ENCODE measurements at places on chromosomes 6 and 20.

DNA sequence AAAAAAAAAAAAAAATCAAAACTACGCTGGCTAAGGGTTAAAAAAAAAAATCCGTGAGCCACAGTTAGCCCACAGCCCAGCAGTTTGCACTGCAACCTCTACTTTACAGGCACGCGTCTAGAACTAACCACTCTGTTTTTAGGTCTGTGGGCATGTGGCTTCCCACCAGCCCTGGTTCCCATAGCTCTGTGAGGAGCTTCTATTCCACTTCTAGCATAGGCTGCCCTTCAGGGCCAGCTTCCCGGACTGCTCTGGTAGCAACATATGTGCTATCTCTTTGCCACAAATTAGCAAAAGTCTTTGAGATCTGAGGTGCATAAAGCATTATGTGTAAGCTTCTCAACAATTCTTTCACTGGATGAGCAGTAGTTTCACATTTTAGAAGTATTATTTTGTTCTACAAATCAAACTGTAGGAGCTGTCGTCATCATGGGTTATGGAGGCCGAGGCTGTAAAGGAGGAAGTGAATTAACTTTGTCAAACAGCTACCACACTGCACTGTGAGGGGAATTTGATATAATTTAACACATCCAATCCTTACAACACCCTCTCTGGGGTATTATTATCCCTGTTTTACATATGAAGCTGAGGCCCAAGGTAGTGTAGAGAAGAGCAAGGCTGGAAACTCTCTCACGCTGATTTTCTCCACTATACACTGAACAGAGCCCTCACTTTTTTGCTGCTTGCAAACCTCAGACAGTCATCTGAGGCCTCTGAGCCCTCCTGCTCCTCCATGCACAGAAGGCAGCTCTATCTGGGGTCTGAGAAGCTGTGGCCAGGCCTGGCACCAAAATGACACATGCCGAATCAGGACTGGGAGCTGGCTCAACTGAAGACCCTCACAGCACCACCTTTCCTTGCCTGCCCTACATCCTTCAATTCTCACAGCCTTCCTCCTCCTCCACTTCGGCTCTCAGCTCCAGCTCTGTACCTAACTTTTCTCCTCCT is 35.4 kb downstream of the MAN1A1 start:
- no peak for DNase-seq

DNA sequence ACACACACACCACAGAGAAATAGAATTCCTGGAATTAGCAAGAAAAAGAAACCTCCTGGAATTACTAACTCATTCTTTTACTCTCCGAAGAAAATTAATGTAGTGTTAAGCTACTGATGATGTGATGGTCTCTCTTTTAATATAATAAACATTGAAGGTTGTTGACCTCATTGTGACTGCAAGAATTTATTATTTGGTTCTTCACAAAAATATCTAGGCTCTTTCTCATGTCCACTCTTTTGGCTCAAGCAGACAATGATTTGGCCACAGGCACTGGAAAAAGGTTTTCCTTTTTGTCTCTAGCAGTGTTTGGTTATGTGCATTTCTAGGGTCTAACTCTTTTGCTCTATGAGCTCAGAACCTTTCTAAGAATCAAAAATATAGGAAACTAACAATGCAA is 811.9 kb downstream of the TENT5A start:
- no peak for DNase-seq

GRCh38 chr6:87756858-87757257 is 54.8 kb upstream of the AKIRIN2 start:
- DNase-seq = peak; percentile 2

DNA sequence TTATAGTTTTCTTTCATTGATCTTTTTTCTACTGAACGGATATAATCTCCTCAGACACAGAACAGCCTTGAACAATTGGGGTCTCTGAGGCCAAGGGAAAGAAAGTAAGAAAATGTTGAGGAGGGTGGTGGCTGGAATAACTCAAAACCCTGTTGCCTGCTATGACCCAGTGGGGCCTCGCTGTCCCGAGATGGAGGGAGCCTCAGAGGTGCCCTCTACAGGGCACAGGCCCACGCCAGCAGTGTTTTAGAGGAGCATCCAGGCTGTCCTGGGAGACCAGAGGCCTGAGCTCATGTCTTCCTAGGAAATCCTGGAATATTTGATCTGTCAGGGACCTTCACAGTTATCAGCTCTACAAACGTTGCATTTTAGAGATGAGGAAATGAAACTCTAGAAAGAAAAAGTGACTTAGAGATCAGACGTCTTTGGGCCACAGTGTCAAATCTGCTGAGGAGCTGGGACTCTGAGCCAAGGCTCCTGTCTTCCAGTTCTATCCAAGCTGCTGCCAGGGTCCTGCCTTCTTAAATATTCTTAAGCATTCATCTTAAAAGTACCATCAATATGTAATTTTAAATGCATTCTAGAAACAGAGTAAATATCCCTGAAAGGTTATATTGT is 26.3 kb downstream of the ALDH5A1 start:
- no peak for DNase-seq

- no peak for DNase-seq
These were observed 33.3 kb upstream of the TXLNB start for GRCh38 chr6:139325125-139325524.

- no peak for DNase-seq
These were observed 529.7 kb upstream of the CITED2 start for GRCh38 chr6:139904158-139904533.

GRCh38 chr6:152575621-152576150 is 61.5 kb downstream of the SYNE1 start:
- DNase-seq = no peak

DNA sequence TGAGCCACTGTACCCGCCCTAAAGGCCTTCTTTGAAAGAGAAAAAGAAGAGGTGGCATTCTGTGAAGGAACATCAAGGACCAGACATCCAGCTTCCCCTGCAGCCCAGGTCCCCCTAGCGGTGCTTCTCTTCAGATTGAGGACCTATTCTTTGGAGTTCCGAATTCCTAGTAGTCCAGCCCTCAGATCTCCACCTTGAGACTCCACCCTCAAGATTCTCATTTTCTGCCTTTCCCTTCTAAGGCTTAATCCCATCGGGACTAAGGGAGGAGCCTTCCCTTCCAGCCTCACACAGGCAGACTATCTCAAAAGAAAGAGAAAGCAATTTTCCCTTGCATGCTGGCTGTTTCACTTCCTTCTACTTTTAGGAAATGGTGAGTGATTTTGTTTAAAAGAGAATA is 32.5 kb downstream of the MUC22 start:
- DNase-seq = no peak

GRCh38 chr6:169738204-169738975 is 13.0 kb downstream of the DYNLT2 start:
- DNase-seq = no peak

- no peak for DNase-seq
These were observed 24.4 kb downstream of the ANGPT4 start for GRCh38 chr20:891706-892080.

GRCh38 chr20:19757487-19758132 is 448 bp upstream of the RIN2 start:
- DNase-seq = no peak

DNA sequence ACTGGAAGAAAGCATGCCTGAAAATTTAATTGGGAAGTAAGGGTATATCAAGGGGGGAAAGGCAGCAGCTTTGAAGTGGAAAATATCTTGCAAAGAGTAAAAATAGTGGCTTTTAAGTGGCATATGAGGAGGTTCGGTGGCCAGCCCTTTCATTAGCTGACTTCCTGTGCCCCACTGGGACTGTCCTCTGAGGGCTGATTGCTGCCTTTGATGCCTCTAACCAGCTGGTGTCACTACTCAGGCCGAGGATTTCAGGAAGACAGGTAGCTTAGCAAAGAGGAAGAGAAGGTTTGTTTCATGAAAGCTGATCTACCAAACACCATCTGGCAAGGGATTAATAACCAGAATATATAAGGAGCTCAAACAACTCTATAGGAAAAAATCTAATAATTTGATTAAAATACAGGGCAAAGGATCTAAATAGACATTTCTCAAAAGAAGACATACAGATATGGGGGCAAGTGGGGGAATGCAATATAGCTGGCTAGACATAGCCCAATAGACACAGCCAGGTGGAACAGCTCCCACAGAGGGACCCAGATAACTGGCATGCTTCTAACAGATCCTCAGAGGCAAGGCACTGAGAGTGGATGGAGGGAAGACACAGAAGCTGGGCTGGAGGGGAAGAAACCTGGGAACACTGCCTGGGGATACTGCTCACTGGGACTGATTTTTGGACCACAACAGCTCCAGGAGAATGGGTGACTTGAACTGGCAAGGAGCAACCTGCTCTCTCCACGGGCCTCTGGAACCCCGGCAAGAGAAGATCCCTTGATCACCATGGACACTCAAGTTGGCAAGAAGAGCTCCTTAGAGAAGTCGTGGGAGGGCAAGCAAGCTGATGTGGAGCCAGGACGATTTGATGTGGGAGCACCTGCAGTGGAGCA is 33.2 kb downstream of the CCN2 start:
- DNase-seq = no peak

DNA sequence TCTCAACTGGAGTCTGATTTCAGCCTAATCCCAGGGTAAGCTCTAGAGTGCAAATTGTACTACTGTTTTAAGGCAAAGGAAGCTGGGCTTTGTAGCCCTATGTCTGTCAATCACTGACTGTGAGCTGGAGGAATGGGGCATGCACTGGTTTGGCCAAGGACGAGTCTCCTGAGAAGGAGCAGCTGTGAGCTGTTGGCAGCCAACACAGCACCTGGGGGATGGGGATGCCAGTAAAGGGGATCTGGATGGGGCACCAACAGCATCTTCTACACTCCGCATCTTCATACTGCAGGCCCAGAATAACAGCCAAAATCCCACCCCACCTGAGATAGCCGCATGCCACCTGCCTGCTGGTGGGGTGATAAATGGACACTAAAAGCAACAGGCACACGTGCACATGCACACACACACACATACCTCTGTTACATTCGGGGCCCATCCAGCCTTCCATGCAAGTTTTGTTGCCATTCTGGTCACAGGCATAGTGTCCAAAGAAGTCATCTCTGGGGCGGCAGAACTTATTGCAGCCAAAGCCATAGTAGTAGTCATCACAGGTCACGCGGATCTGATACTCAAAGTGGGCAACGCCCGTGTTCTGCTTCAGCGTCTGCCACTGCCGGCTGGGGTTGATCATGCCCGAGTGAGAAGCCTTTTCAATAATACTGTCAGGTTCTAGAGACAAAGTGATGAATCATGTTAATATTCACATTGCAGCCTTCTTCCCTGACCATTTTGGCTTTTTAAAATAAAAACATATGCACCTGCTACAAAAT is 15.6 kb downstream of the JAG1 start:
- no peak for DNase-seq

GRCh38 chr20:48578397-48579098 is 249.3 kb downstream of the PREX1 start:
- no peak for DNase-seq

DNA sequence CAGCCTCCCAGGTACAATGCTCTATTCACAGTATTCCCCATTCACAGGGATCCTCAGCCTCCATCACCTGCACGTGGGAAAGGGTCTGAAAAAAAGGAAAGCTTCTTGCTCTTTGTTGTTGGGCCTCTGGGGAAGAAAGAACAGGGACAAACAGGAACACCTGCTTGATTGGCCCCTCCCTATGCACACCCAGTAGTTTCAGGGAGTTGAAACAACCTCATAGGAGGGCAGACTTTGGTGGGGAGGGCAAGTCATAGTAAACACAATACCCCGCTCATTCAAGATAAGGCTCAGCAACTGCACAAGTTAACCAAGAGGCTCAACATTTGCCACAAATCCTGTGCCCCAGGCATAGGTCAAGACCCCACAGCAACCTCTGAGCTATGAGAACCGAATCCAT is 1.7 kb downstream of the GHRH start:
- DNase-seq = no peak

GRCh38 chr20:58511364-58511763 is 3.8 kb downstream of the APCDD1L start:
- no peak for DNase-seq

GRCh38 chr20:51914758-51915157 is 112.4 kb upstream of the SALL4 start:
- DNase-seq = no peak

DNA sequence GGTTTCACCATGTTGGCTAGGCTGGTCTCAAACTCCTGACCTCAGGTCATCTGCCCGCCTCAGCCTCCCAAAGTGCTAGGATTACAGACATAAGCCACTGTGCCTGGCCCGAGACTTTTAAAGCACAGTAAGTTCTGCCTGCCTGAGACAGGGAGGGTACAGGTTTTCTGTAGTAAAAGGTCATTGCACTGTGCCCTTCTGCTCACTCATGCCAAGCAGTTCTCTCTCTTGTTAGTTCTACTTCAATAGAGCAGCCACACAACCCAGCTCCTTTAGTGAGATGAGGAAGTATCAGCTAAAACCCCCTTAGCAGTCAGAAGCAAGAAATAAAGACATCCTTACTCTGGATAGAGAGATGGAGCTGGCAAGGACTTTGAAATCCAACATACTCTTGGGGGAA is 52.4 kb upstream of the ARMH2 start:
- DNase-seq = no peak

- DNase-seq = no peak
These were observed 22.5 kb downstream of the SPATA2 start for GRCh38 chr20:49892817-49893216.

DNA sequence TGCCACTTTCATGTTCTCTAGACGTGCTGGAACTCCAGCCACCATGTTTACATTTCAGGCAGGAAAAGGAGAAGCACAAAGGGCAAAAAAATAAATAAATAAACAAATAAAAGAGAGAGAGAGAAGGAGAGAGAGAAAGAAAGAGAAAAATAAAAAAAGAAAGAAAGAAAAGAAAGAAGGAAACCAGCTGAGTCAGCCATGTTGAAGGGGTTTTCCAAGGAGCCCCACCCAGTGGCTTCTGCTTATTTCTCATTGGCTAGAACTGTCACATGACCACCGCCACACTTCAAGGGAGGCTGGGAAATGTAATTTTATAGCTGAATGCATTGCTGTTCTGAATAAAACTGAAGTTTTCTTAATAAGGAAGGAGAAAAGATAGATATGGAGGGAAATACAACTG is 71.1 kb downstream of the BFSP1 start:
- no peak for DNase-seq

GRCh38 chr6:109258129-109258528 is 124.1 kb downstream of the CD164 start:
- no peak for DNase-seq

DNA sequence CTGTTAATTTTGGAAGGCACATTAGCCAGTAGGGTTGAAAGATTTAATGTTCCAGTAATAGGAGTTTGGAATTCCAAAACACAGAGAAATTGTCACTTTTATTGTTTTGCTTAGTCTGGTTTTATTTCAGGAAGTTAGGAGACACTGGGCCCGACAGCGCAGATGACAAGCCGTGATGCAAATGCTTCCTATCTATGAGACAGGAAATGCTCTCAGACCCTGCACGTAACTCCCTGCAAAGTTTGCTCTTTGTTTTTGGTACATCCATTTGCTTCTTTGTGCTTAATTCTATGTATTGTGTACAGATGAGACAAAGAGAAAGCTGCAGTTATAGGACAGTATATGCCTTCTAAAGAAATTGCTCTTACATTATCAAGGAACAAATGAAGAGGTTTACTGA is 201.6 kb upstream of the SGK1 start:
- peak; percentile 7 for DNase-seq

DNA sequence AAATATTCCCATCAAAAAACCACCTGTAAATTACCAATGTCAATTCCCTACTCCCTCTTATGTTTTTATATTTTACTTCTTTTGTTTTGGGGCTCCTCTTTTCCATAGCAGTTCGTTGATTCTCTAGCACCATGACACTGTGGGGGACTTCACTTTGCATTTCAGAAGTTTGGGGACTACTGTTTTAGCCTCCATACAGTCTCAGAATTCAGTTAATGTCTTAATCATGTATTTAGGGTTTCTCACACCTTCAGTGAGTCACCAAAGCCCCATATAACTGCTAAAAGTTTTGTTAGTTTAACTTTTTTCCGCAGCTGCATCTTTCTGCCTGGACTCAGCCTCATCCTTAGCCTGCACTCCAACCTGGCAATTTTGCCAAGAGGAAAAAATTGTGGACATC is 20.7 kb upstream of the AIG1 start:
- no peak for DNase-seq

Data from effector CD4-positive, alpha-beta T cell (primary cell).